ENCODE measurements at places on chromosomes 13 and 19.

GRCh38 chr13:102441085-102441484 is 39.2 kb upstream of the FGF14 start:
- no peak for DNase-seq

- DNase-seq: no peak
Measured at GRCh38 chr19:41703602-41704293, 4.7 kb upstream of the CEACAM5 start.

DNA sequence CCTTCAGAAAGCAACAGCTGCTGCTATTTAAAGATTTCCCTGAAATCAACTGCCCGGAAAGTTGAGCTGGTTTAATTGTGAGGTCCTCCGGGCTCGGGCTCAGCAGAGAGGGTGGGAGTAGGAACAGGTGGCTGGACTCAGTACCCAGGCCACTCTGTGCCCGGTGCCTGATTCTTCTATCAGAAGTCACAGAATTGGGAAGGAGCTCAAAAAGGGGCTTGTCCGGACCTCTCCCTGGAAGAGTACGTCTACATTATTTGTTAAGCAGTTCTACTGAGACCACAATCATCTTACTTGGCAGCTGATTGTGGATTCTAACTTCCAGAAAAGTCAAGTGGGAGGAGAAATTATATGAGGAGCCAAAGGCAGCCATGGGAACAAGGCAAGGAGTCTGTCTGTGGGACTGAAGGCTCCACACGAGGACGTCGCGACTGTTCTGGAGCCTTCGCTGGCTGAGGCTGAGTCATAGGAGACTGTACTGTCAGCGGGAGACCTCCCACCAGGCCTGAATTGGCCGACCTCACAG is 91.7 kb upstream of the ANKRD10 start:
- no peak for DNase-seq

GRCh38 chr13:66347486-66348117 is 882.5 kb downstream of the PCDH9 start:
- no peak for DNase-seq

GRCh38 chr13:39232401-39232980 is 194.2 kb downstream of the NHLRC3 start:
- DNase-seq: no peak

- DNase-seq: no peak
Measured at GRCh38 chr19:18777301-18778075, 13.6 kb downstream of the COMP start.

GRCh38 chr19:1183543-1184172 is 9.6 kb upstream of the SBNO2 start:
- no peak for DNase-seq

- no peak for DNase-seq
Measured at GRCh38 chr13:77143431-77143830, 116.5 kb upstream of the FBXL3 start.

- DNase-seq: no peak
Measured at GRCh38 chr13:93505104-93505952, 278.7 kb downstream of the GPC6 start.

DNA sequence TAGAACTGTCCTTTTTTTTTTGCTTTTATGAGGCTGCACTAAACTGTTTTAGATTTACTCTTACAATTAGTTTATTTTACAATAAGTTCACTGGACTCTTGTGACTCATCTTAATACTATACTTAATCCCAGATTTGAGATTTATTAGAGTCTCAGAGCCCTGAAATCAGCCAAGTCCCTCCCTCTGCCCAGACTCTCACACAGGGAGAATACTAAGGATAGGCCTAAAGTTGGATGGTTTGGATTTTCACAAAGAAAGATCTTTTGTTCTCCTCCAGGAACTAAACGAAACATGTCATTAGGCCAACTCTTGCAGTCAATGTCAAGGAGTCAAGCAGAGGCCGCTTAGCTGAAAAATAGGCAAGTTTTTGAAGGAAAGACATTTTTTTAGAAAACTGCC is 42.7 kb upstream of the MIR17HG start:
- no peak for DNase-seq

- no peak for DNase-seq
Measured at GRCh38 chr19:47179653-47180310, 49.1 kb downstream of the SAE1 start.

GRCh38 chr13:23570099-23570920 is at the start of gene TNFRSF19:
Gene TNFRSF19, plus strand, starts transcription at chr13:23570412. Its CDS starts 19,772 bp downstream, at chr13:23590184.
- no peak for DNase-seq

- DNase-seq: no peak
Measured at GRCh38 chr13:103395139-103395538, 328.9 kb upstream of the SLC10A2 start.

DNA sequence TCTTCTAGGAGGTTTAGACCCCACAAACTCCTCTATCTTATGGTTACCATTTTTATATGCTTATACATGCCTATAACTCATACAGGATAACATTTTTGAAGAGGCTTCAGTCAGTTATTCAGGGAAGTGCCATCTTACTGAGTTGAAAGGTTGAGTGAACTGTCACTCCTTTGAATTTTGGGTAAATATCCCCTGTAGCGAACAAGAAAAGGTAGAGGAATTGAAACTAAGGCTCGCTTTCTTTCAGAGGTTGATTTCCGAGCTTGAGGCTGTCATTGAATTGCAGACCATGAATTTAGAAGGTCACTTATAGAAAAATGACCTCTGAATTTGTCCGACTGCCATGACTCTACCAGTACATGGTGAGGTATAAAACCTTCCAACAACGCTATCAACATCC is 35.1 kb downstream of the MICU2 start:
- DNase-seq: no peak

- DNase-seq: no peak
Measured at GRCh38 chr13:34469196-34469986, 472.7 kb upstream of the NBEA start.

GRCh38 chr13:85665286-85665685 is 133.9 kb downstream of the SLITRK6 start:
- DNase-seq: no peak

Measured in stimulated activated CD4-positive, alpha-beta T cell treated with anti-CD3 and anti-CD28 coated beads, Interleukin-4, amount 100 ng/mL, for 4 hours (primary cell).